ENCODE measurements at places on chromosomes 12 and 14. TPM values are rescaled to one million over a fixed set of nuclear protein-coding genes. Genes with fewer than 3 reads are reported as not detected.

GRCh38 chr14:56666294-56666693 lies 86.7 kb downstream of the TMEM260 start:
- no peak overlapping the region for H3K27ac ChIP-seq
- H3K4me1 ChIP-seq = no peaks in the 10 kb centered on the region
- H3K36me3 ChIP-seq = no peaks in the 10 kb centered on the region
- H3K27me3 ChIP-seq = no peaks in the 10 kb centered on the region

Gene C12orf42
- polyA plus RNA-seq = 6.3 TPM

GRCh38 chr12:24739106-24739779 lies 209.7 kb downstream of the BCAT1 start:
- H3K4me1 ChIP-seq = peaks cover 3% of the 10 kb centered on the region
- H3K27me3 ChIP-seq = no peaks in the 10 kb centered on the region
- no peak overlapping the region for H3K27ac ChIP-seq

DNA sequence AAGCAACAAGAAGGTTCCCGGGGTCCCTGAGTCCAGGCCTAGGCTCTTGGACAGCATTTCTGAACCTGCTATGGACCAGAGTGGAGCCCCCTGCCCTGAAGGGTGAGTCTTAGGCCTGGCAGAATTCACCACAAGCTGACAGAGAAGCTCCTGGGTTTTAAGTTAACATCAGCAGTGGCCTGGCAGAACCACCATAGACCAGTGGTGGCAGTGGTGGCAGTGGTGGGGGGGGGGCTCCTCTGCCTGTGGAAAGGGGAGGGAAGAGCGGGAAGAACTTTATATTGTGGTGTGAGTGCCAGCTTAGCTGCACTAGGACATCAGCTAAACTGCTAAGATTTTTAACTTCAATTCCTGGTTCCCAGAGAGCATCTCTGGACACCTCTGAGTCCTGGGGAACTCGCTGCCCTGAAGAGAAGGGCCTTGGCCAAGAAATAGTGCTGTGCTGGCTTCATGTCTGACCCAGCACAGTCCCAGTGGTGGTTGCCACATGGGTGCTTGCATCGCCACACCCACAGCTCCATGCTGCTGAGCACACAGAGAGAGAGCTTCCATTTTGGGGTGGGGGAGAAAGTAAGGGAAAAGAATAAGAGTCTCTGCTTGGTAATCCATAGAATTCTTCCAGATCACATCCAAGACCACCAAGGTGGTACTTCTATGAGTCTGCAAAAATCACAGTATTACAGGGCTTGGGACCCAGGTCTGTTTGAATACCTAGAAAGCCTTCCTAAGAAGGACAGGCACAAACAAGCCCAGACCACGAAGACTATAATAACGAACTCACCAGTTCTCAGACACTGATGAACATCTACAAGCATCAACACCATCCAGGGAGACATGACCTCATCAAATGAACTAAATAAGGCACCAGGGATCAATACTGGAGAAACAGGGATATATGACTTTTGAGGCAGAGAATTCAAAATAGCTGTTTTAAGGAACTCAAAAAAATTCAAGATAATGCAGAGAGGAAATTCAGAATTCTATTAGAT lies 20.4 kb upstream of the RNF212B start:
- no peaks in the 10 kb centered on the region for H3K36me3 ChIP-seq
- no peaks in the 10 kb centered on the region for H3K4me1 ChIP-seq
- no peak for DNase-seq
- no peaks in the 10 kb centered on the region for H3K27me3 ChIP-seq
- H3K27ac ChIP-seq = no peak overlapping the region
- no peak overlapping the region for H3K4me3 ChIP-seq

Gene KRT82
- not detected for polyA plus RNA-seq

DNA sequence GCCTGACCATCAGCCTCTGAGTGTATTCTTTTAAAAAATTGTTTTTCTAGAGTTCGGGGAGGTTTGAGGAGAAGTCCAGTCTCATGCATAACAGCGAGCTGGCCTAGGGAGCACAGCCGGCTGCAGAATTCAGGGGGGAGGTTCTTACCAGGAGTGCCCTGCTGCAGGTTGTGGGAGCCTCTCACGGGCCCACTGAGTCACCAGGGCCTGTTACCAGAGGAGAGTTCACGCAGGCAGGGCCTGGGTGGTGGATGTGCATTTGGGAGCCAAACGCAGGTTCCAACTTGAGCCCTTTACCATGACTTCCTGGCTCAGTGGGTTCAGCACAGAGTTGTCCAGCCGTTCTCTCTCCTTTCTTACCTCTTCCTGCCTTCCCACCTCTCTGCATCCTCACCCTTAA lies 14.4 kb downstream of the CD9 start:
- H3K27me3 ChIP-seq = no peaks in the 10 kb centered on the region
- H3K4me1 ChIP-seq = peaks cover 3% of the 10 kb centered on the region
- DNase-seq = no peak
- H3K36me3 ChIP-seq = no peaks in the 10 kb centered on the region
- H3K4me3 ChIP-seq = no peak overlapping the region
- no peak overlapping the region for H3K27ac ChIP-seq

GRCh38 chr12:5497329-5498053 lies 65.6 kb downstream of the NTF3 start:
- no peaks in the 10 kb centered on the region for H3K27me3 ChIP-seq
- H3K4me3 ChIP-seq = no peak overlapping the region
- no peak for DNase-seq
